Activated T-cell treated with anti-CD3 and anti-CD28 coated beads for 24 hours (primary cell): ENCODE measurements at places on chromosomes 3 and 15.

DNA sequence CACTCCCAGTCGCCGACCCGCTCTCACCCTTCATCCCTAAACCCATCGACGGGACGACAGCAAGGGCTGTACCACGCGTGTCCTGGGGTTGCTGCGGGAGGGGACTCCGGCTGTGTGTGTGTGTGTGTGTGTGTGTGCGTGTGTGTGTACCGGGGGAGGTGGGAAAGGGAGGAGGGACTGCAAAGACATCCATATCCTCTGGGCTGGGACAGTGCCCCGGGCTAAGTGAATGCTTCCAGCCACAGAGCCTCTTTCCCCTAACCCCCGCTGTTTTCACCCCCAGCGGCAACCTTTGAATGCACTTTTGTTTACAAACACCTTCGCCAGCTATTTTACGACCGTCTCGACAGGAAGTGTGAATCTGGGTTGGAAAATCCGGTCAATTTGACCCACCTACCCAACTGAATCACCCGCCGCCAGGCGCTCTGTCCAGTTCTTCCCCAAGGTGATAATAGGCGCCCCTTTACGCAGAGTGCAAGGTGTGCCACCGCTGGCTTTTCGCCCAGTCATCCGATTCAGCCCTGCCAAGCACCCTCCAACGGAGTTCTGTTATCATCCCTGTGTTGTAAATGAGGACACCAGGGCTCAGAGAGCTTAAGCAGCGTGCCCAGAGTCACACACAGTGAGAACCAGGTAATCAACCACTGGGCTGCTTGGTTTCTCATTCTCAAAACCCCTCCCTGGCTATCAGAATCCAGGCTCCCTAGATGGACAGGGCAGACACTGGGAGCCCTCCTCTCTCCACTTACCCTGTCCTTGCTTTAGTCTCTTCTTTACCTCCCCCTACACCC, 739 bp upstream of the AMOTL2 start:
- no peak for DNase-seq

GRCh38 chr3:99713440-99713839, 75.0 kb downstream of the COL8A1 start:
- no peak for DNase-seq

DNA sequence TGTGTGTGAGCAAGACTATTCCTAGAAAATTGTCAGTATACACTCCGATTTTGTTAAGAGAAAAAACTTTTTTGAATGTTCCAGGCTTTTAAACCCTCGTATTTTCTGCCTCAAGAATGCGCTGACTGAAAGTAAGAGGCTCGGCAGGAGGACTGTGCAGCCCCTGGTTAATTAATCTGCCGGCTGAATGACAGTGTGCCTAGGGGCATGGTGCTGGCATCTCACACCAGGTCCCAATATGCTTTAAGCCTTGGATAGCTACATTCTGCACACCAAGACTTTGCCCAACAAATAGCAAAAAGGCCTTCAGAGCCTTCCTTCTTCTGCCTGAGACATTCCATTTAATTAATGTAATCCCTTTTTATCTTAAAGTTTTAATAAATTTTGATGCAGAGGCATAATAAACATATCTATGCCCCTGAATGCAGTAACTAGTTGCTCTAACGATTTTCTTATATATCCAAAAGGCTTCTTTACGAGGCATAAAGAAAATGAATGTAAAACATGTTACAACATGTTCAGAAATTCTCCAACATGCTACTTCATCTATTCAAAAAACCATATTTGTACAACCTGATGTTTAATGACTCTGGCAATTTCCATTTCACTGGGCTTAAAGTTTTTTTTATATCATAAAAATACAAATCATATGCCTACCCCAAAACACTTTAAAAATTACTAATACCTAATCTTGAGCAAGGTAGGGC, 37.9 kb downstream of the DPH6 start:
- DNase-seq = no peak

DNA sequence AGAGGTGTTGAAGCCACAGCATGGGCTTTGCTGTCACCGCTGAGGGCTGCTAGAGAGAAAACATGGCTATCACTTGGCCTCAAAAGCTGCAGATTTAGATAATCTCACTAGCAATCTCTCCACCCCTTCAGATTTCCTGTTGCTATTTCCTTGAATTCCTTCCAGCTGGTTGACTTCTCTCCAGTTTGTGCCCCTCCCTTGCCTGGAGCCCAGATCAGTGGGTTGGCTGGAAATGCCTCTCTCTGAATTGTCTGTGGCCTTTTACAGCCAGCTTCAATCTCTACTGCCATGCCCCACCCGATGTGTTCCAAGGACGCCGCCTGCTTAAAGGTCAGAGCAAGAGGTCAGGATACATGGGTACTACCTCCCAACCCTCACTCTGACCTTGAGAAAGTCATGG, 294.1 kb downstream of the NTRK3 start:
- DNase-seq = no peak

DNA sequence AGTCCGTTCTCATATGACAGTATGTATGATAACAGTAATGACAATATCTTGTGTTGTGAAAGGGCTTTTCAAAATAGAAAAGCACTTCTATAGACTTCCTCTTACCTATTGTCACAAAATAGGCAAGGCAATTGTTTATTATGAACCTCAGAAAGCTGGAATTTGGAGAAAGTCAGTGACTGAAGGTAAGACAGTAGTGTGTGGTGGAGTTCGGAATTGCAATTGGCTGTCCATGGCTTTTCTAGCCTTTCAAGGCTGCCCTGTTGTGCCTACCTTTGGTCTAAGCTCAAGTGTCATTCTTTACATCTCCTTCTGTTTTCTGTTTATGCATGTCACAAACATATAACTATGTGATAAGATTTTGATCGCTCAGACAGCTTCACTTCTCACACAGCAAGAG, 219.3 kb upstream of the NR2E3 start:
- DNase-seq = no peak

GRCh38 chr15:41820791-41821423, 7.0 kb upstream of the JMJD7 start:
- DNase-seq = no peak

DNA sequence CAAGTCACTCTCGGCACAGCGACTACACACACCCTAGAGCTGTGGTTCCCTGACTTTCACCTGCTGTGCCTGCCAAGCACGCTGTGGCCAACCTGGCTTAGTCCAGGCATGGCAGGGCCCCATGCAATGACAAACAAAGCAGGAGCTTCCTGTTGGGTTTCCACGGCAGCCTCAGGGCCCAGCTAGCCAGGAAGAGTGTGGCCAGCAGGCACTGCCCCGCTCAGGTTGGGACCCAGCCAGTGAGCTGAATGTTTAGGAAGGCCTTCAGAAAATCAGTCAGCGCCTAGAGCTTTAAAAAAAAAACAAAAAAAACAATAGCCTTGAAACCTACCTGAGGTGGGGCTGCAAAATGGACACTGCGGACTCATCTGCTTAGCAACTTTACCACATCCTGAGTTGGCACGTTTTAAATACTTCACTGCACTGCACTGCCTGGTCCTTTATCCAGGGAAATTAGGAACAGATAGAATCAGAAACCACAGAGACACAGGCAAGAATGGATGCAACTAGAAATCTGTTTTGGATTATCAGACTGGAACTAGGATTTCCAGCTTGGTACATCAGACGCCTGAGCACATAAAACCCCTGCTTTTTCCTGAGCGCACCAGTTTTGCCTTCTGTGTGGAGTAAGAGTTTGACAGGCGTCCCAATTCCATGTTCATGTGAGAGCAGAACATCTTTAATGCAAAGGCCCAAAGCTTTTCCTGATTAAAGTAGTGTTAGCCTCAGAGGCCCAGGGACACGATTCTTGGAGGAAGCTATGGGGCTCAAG, 36.2 kb upstream of the LDHAL6B start:
- DNase-seq = no peak

DNA sequence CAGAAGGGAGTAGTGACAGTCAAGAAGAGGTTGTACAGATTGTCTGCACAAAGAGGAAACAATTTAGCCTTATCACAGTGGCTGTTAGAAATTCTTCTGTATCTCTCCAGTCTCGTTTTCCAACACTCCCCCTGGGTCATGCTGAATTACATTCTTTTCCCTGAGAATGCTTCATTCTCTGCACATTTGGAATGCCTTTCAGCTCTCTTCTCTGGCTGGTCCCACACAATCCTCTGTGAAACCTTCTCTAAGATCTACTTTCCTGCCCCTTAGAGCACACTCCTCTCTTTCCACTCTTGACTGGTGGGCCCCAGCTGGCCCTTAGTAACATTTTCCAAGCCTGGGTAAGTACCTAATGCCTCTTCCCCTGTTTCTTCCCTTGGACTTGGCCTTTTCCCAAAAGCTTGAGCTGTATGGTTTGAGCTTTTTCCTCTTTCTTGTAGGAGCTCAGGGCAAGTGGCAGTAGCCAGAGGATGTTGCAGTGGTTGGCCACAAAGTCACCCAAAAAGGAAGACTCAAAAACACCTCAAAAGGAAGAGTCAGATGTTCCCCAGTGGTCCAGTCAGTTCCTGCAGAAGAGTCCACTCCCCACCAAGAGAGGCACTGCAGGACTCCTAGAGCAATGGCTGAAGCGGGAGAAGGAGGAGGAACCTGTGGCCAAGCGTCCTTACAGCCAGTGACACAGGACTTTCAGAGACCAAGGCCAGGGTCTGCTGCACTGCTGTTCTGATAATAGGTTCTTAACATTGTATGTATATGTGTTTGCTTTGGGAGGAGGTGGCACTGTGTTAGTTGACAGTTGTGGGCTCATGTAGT, 25.7 kb downstream of the HMCES start:
- DNase-seq = no peak
